B cell (primary cell): ENCODE measurements at places on chromosomes 4 and X. TPM values are rescaled to one million over a fixed set of nuclear protein-coding genes. Genes with fewer than 3 reads are reported as not detected.

Gene FTHL17
- total RNA-seq: not detected in 2 replicates

Gene SPIN2A
- total RNA-seq: 3.3 and 3.7 TPM in 2 replicates

Gene SERTM2
- not detected in 2 replicates for total RNA-seq

GRCh38 chrX:17933856-17934255 is 72.8 kb upstream of the RAI2 start:
- DNase-seq: no peak

DNA sequence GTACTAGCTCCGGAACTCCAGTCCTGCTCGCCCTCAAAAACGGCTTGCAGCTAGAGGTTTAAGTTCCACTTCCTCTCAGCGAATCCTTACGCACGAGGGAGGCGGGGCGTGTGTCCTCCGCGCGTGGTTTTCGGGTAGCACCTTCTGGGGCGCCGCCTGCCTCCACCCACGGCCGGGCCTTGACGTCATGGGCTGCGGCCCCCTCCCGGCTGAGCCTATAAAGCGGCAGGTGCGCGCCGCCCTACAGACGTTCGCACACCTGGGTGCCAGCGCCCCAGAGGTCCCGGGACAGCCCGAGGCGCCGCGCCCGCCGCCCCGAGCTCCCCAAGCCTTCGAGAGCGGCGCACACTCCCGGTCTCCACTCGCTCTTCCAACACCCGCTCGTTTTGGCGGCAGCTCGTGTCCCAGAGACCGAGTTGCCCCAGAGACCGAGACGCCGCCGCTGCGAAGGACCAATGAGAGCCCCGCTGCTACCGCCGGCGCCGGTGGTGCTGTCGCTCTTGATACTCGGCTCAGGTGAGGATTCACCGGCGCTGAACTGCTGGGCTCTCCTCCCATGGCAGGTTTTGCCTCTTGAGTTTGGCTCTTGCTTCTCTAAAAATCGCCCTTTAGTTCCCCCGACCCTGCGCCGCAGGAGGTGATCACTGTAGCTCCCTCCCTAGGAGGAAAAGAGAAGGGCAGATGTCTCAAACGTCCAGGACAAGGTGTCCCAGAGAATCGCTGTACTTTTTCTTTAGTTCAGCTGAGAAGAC is at the start of gene AREG:
TSS of gene AREG (plus strand) at position 246 of the 752 bp plus-strand sequence. CDS start at position 456, 210 bp downstream.
- peak; percentile 98 for DNase-seq

Gene RNF128
- not detected in 2 replicates for total RNA-seq
